Daoy (cell line): ENCODE measurements at places on chromosomes 6 and 20. TPM values are rescaled to one million over a fixed set of nuclear protein-coding genes. Genes with fewer than 3 reads are reported as not detected.

The SALL4 gene
- 0.83 and 0.86 TPM in 2 replicates for total RNA-seq

The ALDH8A1 gene
- not detected in 2 replicates for total RNA-seq

The OXT gene
- not detected in 2 replicates for total RNA-seq

The SLC32A1 gene
- total RNA-seq: not detected in 2 replicates

The PRKN gene
- total RNA-seq: 0.57 TPM in 1 of 2 replicates, not detected in the other

The TBC1D32 gene
- 5.4 and 23.4 TPM in 2 replicates for total RNA-seq

The PTK7 gene
- 59.8 and 61.8 TPM in 2 replicates for total RNA-seq

The SLC22A3 gene
- 0.77 and 1.8 TPM in 2 replicates for total RNA-seq

GRCh38 chr20:4329232-4329631 is 313.9 kb upstream of the RNF24 start:
- no peak for DNase-seq

GRCh38 chr20:5442101-5442500 is 125.3 kb upstream of the PROKR2 start:
- no peak for DNase-seq

GRCh38 chr6:138803331-138803730 is 7.4 kb downstream of the ECT2L start:
- DNase-seq: no peak

- DNase-seq: no peak
These were observed 46.6 kb upstream of the TNFAIP3 start for GRCh38 chr6:137820425-137820824.

- DNase-seq: no peak
These were observed 131.1 kb upstream of the SGK1 start for GRCh38 chr6:134449004-134449403.

DNA sequence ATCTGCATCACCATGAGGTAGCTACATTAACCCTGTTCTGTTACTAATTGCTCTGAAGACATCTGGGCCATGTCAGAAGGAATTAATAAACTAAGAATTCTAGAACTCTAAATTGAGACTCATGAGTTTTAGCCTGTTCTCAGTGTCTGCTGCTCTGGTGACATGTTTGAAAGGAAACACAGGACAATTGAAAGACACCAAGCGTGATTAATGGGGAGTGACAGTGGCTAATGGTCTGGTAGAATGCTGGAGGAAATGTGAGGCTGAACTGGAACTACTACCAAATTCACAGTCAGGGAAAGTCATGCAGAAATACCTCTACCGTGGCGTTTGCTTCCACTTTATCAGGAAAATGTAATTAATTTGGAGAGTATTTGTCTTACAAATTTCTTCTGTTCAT is 140.0 kb downstream of the TBC1D7 start:
- DNase-seq: no peak

GRCh38 chr6:111993342-111993741 is 60.6 kb upstream of the CCN6 start:
- DNase-seq: no peak

DNA sequence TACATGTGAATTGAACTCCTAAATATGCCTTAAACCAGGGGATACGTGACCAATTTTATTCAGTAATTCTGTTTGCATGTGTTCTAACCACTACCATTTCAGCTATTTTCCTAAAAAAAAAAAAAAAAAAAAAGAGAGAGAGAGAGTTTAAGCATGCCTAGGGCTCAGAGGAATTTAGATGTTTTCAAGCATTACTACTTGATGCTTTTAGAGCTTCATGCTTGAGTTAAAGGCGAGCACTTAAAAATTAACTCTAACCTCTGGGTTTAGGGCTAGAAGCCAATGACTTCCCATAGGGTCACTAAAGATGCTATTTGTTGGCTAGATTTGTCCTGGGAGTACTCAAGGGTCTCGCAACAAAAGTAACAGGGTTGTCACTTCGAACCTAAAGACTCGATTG is 217.7 kb downstream of the ATXN1 start:
- DNase-seq: no peak

DNA sequence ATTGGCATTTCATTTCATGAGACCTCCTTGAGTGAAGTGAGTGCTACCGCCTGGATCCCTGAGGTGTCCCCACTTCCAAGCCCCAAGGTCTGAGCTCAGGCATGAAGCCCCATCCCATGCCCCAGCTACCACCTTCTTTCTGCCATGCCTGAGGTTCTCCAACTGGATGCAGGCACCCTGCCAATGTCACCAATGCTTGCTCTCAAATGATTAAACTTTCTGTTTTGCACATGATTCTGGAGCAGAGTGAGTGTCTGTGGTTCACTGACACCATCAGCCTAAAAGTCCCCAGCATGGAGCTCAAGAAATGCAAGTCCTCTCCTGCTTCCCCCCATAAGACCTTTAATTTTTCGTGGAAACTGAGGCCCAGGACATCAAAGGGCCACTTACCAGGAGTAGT is 43.7 kb upstream of the BPIFA2 start:
- DNase-seq: no peak

DNA sequence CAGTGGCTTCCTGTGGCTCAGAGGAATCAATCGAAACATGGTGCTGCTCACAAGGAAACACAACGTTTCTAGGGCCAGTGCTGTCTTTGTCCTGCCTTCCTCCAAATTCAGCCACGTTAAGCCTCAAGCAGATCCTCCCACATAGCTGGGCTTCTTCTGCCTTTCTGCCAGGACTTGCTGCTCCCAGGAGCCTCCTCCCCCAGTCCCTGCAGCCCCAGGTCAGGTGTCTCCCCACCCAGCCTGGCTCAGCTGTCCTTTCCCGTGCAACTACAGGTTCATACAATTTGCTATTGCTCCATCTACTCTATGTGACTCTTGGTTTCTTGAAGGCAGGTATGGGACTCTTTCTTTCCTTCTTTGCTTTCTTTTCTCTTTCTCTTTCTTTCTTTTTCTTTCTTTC is 215.3 kb upstream of the RNF24 start:
- DNase-seq: no peak

GRCh38 chr6:3285049-3285639 is 26.4 kb downstream of the PSMG4 start:
- DNase-seq: no peak

- DNase-seq: no peak
These were observed 402 bp upstream of the TAF8 start for GRCh38 chr6:42049948-42050296.

- DNase-seq: no peak
These were observed 30.0 kb upstream of the RALY start for GRCh38 chr20:33963751-33964150.

- DNase-seq: no peak
These were observed 207.4 kb downstream of the FNDC1 start for GRCh38 chr6:159376516-159377158.

- peak; percentile 86 for DNase-seq
These were observed at the start of gene TFAP2A for GRCh38 chr6:10414756-10415616. TSS of gene TFAP2A (minus strand) at chr6:10415074. CDS start at chr6:10414991, 83 bp downstream.

DNA sequence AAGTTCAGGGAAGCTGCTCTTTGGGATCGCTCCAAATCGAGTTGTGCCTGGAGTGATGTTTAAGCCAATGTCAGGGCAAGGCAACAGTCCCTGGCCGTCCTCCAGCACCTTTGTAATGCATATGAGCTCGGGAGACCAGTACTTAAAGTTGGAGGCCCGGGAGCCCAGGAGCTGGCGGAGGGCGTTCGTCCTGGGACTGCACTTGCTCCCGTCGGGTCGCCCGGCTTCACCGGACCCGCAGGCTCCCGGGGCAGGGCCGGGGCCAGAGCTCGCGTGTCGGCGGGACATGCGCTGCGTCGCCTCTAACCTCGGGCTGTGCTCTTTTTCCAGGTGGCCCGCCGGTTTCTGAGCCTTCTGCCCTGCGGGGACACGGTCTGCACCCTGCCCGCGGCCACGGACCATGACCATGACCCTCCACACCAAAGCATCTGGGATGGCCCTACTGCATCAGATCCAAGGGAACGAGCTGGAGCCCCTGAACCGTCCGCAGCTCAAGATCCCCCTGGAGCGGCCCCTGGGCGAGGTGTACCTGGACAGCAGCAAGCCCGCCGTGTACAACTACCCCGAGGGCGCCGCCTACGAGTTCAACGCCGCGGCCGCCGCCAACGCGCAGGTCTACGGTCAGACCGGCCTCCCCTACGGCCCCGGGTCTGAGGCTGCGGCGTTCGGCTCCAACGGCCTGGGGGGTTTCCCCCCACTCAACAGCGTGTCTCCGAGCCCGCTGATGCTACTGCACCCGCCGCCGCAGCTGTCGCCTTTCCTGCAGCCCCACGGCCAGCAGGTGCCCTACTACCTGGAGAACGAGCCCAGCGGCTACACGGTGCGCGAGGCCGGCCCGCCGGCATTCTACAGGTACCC is at the start of gene ESR1:
Gene ESR1, plus strand, starts transcription at position 170 of the 858 bp plus-strand sequence. Its CDS starts 231 bp downstream, at position 401.
- peak; percentile 33 for DNase-seq

GRCh38 chr20:31719644-31720485 is 2.8 kb downstream of the BCL2L1 start:
- DNase-seq: peak; percentile 78
